Tibial artery (tissue), 4 donors: ENCODE measurements at places on chromosomes 6 and 20.

- no peaks in the 10 kb centered on the region for H3K27me3 ChIP-seq
- H3K4me1 ChIP-seq: no peaks in the 10 kb centered on the region
- H3K4me3 ChIP-seq: no peak overlapping the region
- H3K27ac ChIP-seq: no peak overlapping the region
- DNase-seq: no peak
Measured at GRCh38 chr6:52346503-52346902, 15.4 kb upstream of the PAQR8 start.

- H3K27ac ChIP-seq: no peak overlapping the region
- H3K27me3 ChIP-seq: no peaks in the 10 kb centered on the region
- H3K4me1 ChIP-seq: no peaks in the 10 kb centered on the region
- no peak overlapping the region for H3K4me3 ChIP-seq
- peaks cover 30% of the 10 kb centered on the region for H3K36me3 ChIP-seq
Measured at GRCh38 chr6:43203029-43203717, 21.2 kb downstream of the CUL9 start.

DNA sequence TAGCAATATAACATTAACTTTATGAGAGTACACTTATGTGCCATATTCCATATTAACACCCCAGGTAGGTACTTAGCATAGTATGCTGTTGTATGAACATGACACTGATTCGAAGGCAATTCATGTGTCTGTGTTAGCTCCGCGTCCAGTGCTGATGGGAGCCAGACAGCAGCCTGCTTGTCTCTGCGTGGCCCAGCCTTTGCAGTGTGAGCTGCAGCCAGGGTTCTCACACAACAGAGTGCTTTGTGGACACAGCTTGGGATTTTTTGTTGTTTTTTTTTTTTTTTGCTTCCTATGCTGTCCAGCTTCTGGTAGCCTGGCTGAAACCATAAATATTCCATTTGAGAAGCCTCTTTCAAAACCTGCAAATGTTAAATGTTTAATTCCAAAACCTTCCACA, 350.9 kb downstream of the SMOC2 start:
- no peak overlapping the region for H3K27ac ChIP-seq
- H3K4me1 ChIP-seq: no peaks in the 10 kb centered on the region
- H3K36me3 ChIP-seq: no peaks in the 10 kb centered on the region
- H3K4me3 ChIP-seq: no peak overlapping the region
- no peaks in the 10 kb centered on the region for H3K27me3 ChIP-seq

DNA sequence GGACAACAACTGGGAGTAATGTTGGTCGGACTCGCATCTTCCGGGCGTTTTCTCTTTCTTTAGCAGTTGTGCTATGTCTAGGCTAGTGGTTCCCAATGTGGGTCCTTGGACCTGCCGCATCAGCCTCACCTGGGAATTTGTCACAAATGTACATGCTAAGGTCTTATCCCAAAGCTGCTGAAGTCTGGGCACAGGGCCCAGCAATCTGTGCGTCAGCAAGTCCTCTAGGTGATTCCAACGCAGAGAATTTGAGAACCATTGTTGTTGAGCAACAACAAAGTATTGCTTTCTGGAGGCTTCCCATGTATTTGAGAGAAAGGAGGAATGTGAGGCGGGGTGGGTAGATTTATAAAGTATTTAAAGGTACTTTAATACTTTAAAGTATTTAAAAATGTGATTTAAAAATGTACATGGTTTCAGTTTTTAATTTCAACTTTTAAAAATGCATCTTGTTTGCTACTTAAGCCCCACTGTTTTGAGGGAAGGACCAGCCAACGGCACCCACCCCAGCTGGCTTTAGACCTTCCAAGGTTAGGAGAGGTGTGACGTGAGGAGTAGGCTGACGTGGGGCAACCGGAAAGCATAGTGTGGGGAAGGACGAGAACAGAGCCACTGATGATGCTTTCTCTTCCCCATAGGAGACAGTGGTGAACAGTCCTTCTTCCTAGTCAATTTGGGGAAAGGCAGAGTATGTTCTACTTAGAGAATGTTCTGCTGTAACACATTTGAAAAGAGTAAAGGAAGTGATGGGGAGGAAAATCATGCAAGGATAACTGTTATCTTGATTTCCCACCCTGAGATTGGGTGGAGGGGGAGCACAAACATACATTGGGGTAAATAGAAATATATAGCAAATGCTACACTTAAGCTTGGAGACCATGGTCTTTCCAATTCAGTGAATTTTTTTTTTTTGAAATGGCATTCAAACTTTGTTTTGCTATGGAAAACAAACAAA, 4.3 kb downstream of the UST start:
- H3K36me3 ChIP-seq: no peaks in the 10 kb centered on the region
- H3K4me1 ChIP-seq: peaks cover 15% of the 10 kb centered on the region
- H3K27ac ChIP-seq: no peak overlapping the region

GRCh38 chr6:157841211-157841840, 18.3 kb downstream of the SNX9 start:
- H3K27me3 ChIP-seq: no peaks in the 10 kb centered on the region
- no peak for DNase-seq
- H3K4me1 ChIP-seq: peaks cover 15% of the 10 kb centered on the region
- no peak overlapping the region for H3K27ac ChIP-seq
- no peaks in the 10 kb centered on the region for H3K36me3 ChIP-seq

DNA sequence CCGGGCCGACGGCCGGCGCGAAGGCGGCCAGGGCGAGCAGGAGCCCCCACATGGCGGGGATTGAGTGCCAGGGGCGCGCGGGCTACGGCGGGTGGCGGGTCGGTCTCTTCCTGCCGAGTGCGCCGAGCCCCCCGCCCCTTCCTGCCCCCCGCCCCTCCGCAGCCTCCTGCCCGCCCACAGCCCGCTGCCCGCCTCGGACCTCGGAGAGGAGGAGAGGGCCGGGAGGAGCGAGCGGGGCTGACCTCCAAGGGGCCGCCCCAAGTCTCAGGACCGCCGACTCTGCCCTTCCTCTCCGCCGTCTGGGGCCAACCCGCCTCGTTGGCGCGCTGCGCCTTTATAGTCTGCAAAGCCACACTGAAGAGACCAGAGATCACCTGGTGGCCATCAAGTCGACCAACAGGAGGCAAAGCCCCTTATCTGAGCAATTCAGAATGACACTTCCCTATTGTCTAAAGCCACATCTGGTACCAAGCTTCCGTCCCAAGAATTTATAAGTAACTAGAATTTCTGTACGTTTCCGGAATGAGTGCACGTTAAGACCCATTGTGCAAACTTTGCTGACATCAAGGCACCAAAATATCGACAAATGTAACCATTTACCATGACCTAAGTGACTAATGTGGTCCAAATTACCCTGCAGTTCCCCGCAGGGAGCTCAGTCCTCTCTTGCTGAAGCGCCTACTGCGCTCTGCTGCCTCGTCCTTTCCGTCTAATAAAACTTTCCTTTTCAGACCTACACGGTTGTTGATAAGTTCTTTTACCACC, at the start of gene CPXM1:
Gene CPXM1, minus strand, starts transcription at position 107 of the 765 bp plus-strand sequence. Its CDS starts 55 bp downstream, at position 52.
- DNase-seq: no peak
- H3K27me3 ChIP-seq: no peaks in the 10 kb centered on the region
- no peak within 1 kb of the TSS for H3K4me3 ChIP-seq
- no peak within 1 kb of the TSS for H3K27ac ChIP-seq
- no peaks in the 10 kb centered on the region for H3K36me3 ChIP-seq
- H3K4me1 ChIP-seq: no peaks in the 10 kb centered on the region

GRCh38 chr6:47532981-47533585, 55.5 kb downstream of the CD2AP start:
- no peak for DNase-seq
- H3K4me3 ChIP-seq: no peak overlapping the region
- no peaks in the 10 kb centered on the region for H3K4me1 ChIP-seq

DNA sequence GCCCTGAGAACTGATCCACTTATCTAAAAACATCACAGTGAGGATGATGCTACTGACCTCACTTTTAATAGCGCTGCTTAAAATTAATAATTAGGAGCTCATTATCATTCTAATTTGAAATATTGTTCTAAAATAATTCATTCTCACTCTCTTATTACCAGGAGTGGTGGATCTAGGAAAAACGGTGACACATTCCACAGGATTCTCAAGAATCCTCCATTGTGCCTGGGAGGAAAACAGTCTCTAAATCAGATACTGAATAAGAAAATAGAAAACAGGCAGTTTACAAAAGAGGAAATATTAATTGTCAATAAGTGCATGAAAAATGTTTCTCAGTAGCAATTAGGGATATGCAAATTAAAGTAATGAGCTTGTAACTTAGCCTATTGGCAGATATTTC, 187.4 kb downstream of the TENT5A start:
- H3K27ac ChIP-seq: no peak overlapping the region
- no peaks in the 10 kb centered on the region for H3K36me3 ChIP-seq
- H3K27me3 ChIP-seq: no peaks in the 10 kb centered on the region
- H3K4me3 ChIP-seq: no peak overlapping the region

DNA sequence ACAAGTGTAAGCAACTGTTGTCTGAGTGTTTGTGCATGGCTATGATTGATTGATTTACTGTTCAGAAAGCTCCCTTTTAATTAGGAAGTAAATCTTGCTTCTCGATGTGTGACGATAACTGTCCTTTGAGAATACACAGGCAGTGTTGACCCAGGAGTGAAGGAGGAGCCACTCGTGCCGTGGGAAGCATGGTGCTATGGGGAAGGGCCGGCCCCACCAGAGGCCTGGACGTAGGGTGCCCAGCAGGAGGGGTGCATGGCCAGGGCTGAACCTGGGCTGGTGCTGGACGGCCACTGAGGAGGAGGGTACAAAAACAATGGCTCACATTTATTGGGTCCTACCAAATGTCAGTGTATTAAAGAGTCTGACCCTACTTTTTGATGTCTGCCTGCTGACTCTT, 60.7 kb downstream of the ANKRD60 start:
- H3K27me3 ChIP-seq: no peaks in the 10 kb centered on the region
- H3K4me1 ChIP-seq: no peaks in the 10 kb centered on the region
- no peak overlapping the region for H3K4me3 ChIP-seq
- no peaks in the 10 kb centered on the region for H3K36me3 ChIP-seq
- H3K27ac ChIP-seq: no peak overlapping the region

DNA sequence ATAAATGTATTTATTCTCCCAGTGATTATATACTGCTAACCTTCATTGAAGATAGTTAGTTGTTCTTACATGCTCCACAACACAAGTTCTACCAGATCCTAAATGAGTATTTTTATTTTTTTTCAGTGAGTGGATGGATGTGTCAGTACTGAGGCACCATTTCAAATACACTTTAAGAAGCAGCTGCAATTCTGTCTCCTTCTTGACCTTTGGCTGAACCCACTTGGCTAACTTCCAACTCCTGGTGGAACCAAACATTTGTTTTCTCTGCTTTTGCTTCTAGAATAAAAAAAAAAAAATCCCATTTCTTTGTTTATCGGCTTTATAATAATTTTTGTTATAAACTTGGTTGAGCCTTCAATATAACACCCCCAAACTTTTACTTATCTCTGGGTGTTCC, 458.3 kb upstream of the MAP3K7 start:
- no peaks in the 10 kb centered on the region for H3K36me3 ChIP-seq
- H3K27ac ChIP-seq: no peak overlapping the region
- no peak for DNase-seq
- no peaks in the 10 kb centered on the region for H3K4me1 ChIP-seq
- no peaks in the 10 kb centered on the region for H3K27me3 ChIP-seq

- no peaks in the 10 kb centered on the region for H3K36me3 ChIP-seq
- no peak overlapping the region for H3K27ac ChIP-seq
- no peaks in the 10 kb centered on the region for H3K27me3 ChIP-seq
- DNase-seq: no peak
- no peaks in the 10 kb centered on the region for H3K4me1 ChIP-seq
- H3K4me3 ChIP-seq: no peak overlapping the region
Measured at GRCh38 chr6:44925100-44925739, 402.9 kb upstream of the RUNX2 start.

GRCh38 chr6:166336847-166337246, 5.5 kb downstream of the SFT2D1 start:
- no peak overlapping the region for H3K27ac ChIP-seq
- no peak for DNase-seq
- peaks cover 39% of the 10 kb centered on the region for H3K4me1 ChIP-seq
- H3K36me3 ChIP-seq: no peaks in the 10 kb centered on the region
- H3K27me3 ChIP-seq: no peaks in the 10 kb centered on the region

- no peak overlapping the region for H3K4me3 ChIP-seq
- peaks cover 90% of the 10 kb centered on the region for H3K36me3 ChIP-seq
- H3K27ac ChIP-seq: no peak overlapping the region
- H3K27me3 ChIP-seq: no peaks in the 10 kb centered on the region
- no peak for DNase-seq
- H3K4me1 ChIP-seq: no peaks in the 10 kb centered on the region
Measured at GRCh38 chr20:32432277-32432676, 74.1 kb downstream of the ASXL1 start.

DNA sequence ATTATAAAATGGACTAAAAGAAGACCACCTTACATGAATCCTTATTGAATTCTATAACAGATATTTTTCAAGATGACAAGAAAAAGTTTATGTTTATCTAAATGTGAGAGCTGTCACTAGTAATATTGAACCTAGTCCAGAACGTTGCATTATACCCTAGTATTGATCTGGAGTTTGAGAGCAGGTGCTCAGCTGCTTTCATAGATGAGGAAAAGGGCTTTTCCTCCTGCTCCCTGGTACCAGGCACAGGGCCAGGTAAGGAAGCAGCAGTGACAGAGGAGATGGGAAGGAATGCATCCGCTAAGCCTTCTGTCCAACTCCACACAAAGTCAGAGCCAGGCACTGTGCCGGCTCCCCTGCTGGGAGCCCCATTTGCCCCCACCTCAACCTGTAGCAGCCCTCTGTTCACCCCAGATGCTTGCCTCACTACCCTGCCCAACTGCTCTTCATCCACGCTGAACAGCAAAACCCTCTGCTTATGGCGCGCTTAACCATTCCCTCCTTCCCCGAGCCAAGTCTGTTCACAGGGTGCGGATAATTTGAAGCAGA, 393.1 kb downstream of the FRK start:
- no peaks in the 10 kb centered on the region for H3K4me1 ChIP-seq
- H3K27me3 ChIP-seq: no peaks in the 10 kb centered on the region
- no peak overlapping the region for H3K27ac ChIP-seq
- H3K4me3 ChIP-seq: no peak overlapping the region
- no peak for DNase-seq

- no peak overlapping the region for H3K4me3 ChIP-seq
- H3K36me3 ChIP-seq: no peaks in the 10 kb centered on the region
- H3K4me1 ChIP-seq: peaks cover 25% of the 10 kb centered on the region
- no peaks in the 10 kb centered on the region for H3K27me3 ChIP-seq
- H3K27ac ChIP-seq: no peak overlapping the region
Measured at GRCh38 chr6:160426136-160426535, 78.0 kb downstream of the SLC22A3 start.

GRCh38 chr20:4666001-4666479, 55.7 kb upstream of the PRND start:
- DNase-seq: no peak
- no peaks in the 10 kb centered on the region for H3K27me3 ChIP-seq
- no peaks in the 10 kb centered on the region for H3K36me3 ChIP-seq
- no peak overlapping the region for H3K4me3 ChIP-seq
- H3K4me1 ChIP-seq: no peaks in the 10 kb centered on the region
- H3K27ac ChIP-seq: no peak overlapping the region

GRCh38 chr6:129486327-129486726, 223.7 kb downstream of the ARHGAP18 start:
- H3K4me1 ChIP-seq: peaks cover 12% of the 10 kb centered on the region
- H3K27me3 ChIP-seq: no peaks in the 10 kb centered on the region
- no peak overlapping the region for H3K4me3 ChIP-seq
- DNase-seq: no peak

- no peak overlapping the region for H3K27ac ChIP-seq
- H3K4me1 ChIP-seq: no peaks in the 10 kb centered on the region
- H3K36me3 ChIP-seq: peaks cover 64% of the 10 kb centered on the region
- H3K4me3 ChIP-seq: no peak overlapping the region
Measured at GRCh38 chr6:138785079-138785478, 10.8 kb upstream of the ECT2L start.

- H3K36me3 ChIP-seq: no peaks in the 10 kb centered on the region
- DNase-seq: no peak
- no peak overlapping the region for H3K27ac ChIP-seq
- no peaks in the 10 kb centered on the region for H3K27me3 ChIP-seq
- H3K4me3 ChIP-seq: no peak overlapping the region
Measured at GRCh38 chr6:134678436-134678889, 271.4 kb downstream of the ALDH8A1 start.
